ENCODE measurements at places on chromosomes 12 and 14.

GRCh38 chr14:72864712-72865365, 29.1 kb downstream of the DPF3 start:
- no peak for DNase-seq

GRCh38 chr12:80107221-80107620, 7.9 kb downstream of the OTOGL start:
- no peak for DNase-seq

- peak; percentile 71 for DNase-seq
Observed at GRCh38 chr12:69879007-69879960, 54.3 kb downstream of the MYRFL start.

DNA sequence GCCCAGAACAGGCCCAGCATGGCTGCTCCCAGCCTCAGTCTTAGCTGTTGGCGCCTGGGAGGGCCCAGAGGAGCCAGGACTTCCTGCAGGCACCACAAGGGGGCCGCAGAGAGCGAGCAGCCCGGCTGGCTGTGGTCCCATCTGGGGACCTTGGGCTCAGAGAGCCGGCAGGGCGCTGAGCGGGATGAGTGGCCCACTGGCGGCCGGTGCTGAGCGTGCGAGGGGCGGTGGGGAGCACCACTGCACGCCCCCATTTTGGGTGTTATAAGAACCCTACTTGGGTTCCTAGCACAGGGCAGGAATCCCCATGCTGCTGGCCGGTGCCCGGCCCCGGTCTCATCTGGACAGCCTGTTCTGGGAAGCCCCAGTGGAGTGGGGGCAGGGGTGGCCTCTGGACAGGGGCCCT, 25.9 kb upstream of the CRIP2 start:
- no peak for DNase-seq

DNA sequence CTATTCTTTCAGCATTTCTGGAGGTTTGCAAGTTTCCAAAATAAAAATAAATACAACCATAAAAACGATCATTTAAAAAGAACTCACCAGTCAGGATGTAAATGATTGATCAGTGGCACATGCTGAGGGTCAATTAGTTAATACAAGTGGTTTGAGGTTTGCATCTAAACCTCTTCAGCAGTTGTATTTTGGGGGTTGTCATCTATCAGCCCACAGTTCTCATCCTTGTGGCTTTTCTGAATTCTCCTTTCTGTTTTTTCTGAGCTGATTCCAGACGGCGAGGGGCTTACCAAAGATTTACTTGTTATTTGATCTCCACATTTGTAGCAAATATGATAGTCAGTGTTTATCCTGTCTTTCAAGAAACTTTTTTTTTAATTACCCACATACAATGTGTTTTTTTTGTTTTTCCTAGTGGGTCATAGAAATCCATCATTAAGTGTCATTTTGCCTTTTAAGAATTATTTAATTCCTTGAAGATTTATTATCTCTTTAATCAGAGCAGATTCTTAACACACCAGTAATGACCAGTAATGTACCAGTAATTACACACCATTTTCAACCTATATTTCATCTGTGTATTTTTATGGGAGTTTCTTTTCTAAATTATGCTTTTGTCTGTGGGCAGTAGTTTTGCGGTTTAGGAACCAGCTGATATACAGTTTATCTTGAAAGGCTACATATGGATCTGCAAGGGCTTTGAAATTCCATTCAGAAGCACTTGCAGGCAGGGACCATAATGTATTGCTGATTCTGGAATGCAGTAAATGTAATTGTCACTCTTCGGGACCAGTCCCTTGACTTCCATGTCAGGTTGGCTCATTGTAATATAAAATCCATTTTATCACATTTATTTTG, 56.3 kb upstream of the DAAM1 start:
- DNase-seq: no peak

DNA sequence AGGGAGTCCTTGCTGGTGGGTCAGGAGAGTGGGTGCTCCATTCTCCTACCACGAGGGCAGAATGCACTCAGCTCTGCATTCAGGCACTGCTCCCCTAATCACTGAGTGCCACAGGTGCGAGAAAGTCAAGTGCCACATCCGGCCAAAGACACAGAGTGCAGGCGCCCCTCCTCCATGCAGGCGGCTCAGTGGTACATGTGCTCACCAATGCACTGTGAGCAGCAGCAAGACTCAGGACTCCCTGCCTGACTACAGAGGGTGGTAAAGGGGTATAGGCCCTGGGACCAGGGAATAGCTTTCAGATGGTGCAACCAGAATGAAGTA, 32.9 kb downstream of the ZFYVE21 start:
- DNase-seq: no peak

DNA sequence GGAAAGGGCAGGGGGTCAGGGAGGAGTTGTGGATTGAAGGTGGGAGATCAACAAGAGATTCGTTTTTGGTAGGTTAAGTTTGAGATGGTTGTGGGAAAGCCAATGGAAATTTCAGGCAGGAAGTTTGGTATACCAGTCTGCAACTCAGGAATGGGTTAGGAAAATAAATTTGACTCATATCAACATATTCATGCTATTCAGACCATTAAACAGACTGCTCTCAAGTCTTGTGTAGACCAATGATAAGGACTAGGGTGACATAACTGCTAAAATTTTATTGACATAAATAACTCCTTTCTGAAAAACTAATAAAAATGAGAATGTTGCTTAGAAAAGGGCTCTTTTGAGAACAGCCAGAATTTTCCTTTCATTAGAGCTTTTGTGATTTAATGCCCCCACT, 60.0 kb downstream of the PLEKHA5 start:
- no peak for DNase-seq

GRCh38 chr12:22899184-22899583, 274.2 kb downstream of the ETNK1 start:
- no peak for DNase-seq

DNA sequence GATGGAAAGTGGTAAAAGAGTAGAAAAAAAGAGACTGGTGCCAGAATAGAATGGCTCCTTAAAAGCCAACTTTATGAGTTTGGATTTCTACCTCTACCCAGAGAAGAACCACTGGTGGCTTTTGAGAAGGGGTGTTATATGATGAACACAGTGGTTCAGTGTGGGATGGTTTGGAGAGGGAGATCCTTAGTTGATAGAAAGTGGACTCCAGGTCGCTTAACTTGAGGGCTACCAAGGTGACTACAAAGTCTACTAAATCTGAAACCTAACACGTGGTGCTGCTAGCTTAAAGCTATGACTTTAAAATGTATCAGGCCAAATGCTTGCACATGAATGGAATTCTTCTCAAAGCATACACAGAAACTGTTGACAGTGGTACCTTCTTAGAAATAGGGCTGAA, 8.4 kb downstream of the SPTB start:
- no peak for DNase-seq

- no peak for DNase-seq
Observed at GRCh38 chr14:103735439-103735814, 19.8 kb downstream of the ZFYVE21 start.

GRCh38 chr12:130154276-130155070, 7.8 kb upstream of the FZD10 start:
- no peak for DNase-seq

DNA sequence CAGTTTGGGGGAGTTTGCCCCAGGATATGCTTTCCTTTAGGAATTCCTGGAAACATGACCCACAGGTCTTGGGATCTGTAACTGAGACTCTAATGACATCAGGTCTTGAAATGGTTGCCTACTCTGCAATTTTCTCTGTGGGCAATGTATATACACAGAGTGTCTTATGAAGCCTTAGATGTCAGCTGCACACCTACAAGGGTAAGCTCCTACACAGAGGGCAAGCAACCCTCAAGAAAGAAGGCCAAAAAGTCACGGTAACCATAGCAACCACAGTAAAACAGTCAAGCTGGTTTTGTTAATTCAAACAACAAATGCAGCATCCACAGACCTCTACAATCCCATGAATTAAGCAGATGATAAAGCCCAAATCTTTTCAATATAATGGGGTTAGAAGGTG, 293.0 kb downstream of the SSPN start:
- no peak for DNase-seq

DNA sequence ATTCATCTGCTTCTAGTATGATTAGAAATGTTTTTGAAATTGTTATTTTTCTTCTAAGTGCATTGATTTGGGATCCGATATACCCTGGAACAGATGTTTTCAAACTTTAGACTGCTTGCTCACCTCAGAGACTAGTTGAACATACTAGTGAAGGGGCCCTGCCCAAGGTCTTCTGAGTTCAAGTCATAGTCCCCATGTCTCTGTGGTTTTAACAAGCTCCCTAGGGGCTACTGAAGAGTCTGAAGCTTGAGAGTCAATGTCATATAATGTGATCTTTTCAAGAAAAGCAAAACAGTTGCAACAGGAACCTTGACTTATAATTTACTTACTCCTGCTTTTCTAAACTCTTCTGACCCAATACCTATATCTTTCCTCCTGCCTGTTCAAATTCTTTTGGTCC, 7.5 kb upstream of the UBE2N start:
- DNase-seq: no peak

DNA sequence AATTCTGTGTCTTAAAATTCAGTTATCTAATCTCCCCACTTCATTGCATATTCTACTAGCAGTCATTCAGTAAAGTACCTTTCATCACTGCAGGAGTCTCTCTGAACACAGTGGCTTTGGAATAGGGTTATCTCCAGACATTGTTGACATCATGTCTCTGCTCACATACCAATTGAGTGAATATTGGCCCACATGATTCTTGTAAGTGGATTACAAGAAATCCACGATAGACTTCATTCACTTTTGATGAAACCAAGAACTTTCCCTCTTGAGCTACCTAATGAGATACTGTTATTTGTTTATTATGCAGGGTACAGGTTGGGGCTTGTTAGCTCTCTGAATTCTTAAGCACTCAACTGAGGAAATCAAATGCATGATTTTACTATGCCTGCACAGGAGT, 284.9 kb downstream of the RAD51B start:
- no peak for DNase-seq

DNA sequence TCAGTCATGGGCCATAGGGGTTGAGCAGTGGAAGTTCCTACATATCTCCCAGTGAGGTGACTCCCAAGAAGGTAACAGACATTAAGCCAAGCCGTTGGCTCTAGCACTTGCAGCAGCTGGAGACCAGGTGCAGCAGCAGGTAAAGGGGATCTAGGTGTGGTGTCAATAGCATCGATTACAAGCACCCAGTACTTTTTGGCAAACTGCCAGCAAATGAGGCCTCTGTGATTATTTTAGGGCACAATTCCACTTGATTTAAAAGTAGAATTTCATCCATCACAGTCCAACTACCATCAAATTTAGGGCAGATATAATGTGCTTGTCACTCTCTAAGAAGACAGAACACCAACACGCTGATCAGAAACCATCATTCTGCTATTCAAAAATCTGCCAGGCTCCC, 224.1 kb upstream of the EGLN3 start:
- peak; percentile 42 for DNase-seq

GRCh38 chr12:79451978-79452377, 238.8 kb downstream of the PAWR start:
- DNase-seq: no peak

DNA sequence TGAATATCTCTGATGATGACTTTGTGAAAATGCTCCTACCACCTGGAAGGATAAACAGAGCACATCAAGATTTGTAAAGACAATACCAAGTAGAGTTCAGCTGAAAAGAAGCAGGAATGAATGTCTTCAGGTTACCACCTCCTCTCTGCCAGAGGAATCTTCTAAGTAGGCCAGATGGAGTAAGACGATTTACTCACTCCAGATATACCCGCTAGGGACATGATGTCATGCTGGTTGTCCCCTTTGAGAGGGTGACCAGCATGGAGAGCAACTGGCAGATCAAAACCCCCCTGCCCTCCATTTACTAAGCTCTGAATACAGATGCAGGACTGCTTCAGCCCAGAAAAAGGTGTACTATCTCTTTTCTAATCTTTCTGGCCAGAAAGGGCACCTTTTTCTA, 39.3 kb upstream of the HSPB8 start:
- DNase-seq: no peak

- no peak for DNase-seq
Observed at GRCh38 chr14:23079716-23080115, 15.2 kb downstream of the ACIN1 start.

- no peak for DNase-seq
Observed at GRCh38 chr14:24072436-24072835, 1.1 kb downstream of the CPNE6 start.

DNA sequence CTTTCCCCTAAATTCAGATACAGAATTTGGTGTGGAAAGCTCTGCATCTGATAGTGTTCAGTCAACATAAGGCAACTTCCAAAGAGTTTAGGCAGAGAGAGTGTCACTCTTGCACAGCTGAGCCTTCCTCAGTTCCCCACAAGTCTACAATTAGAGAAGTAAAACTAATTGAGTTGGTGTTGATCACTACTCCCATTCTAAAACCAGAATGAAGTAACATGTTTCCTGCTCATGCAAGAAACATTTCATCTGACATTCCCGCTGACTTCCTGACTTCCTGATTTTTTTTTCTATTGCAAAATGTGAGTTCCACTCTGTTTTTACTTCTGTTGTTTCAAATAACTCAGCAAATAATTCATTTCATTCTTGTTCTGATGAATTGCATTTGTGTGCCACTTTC, 271.0 kb downstream of the ALG10B start:
- DNase-seq: no peak

- peak; percentile 47 for DNase-seq
Observed at GRCh38 chr14:20327005-20327869, 5.8 kb downstream of the CCNB1IP1 start.

DNA sequence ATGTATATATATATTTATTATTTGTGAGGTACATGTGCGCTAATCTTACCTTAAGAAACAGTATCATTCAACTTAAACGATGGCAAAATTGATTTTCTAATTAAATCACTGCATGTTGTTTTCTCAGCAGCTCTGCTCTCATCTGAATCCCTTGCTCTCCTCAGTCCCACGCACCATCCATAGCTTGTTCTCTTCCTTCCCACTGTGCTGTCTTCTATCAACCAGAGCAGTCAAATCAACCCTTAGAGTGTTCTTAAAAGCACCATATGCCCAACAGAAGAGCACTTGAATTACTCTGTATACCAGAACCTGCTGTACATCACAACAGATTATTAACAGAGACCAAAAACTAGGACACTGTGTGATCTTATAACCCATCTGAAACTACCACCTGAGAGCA, 209.4 kb upstream of the G2E3 start:
- DNase-seq: no peak

DNA sequence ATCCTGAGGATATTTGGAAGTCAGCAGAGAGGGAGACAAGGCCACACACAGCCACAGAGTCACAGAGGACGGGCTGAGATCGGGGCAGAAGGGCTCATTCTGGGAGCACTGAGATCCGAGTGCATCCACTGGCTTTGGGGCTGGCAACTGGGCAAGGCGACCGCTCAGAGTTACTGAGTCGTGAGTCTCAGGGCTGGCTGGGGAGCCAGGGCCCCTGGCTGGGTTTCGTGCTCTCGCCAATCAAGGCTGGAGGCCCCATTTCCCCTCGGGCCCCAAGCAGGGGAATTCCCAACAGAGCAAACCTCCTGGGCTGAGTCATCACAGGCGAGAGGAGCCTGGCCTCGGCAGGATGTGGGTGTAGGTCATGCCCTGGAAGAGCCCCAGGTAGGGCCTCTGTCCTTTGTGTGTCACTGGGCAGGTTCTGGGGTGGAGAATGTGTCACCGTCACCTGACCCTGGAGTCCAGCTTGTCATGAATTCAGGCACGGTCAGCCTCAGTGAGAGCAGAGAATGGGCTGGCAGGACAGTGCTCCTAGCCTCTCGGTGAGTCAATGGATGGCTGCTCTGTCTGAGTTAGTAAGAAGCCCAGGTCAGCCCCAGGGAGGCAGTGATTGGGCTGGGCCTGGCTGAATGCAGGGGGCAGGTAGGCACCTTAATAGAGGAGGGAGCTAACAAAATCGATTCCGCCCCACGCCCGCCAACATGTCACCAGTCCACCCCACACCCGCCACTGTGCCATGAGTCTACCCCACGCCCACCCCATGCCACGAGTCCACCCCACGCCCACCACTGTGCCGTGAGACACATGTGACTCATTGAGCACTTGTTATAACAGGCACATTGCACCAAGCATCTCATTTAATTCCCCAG, 16.9 kb downstream of the ASB2 start:
- DNase-seq: no peak

Data from NCI-H1105 (cell line).